NCI-H2171 treated with DMSO at 0.1 percent for 48 hours (cell line): ENCODE measurements at places on chromosomes 2 and 18.

GRCh38 chr2:28710545-28710944, 41.1 kb upstream of the PPP1CB start:
- no peak for DNase-seq

DNA sequence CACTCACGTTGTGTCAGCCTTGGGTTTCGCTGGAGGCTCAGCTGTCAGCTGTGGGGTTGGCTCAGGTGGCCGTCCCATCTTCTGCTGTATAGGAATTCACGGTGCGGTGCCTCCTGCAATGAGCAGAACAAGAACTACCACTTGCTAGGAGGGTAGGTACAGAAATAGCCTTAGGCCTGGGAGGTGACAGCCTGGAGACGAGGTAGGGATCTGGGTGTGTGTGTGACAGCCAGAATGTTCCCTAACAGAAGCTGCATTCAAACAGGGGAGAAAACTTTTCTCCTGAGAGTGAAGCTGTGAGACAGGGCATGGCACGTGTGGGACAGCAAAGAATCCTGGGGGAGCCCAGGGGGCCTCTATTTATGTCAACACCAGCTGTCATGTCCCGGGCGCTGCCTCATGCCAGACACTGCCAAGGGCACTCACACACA, 8.4 kb upstream of the MAL start:
- peak; percentile 35 for DNase-seq

- no peak for DNase-seq
These were observed 415.5 kb downstream of the CBLN2 start for GRCh38 chr18:72128649-72129048.

GRCh38 chr2:177772529-177772928, 300.0 kb downstream of the PDE11A start:
- DNase-seq, result peak; percentile 49

DNA sequence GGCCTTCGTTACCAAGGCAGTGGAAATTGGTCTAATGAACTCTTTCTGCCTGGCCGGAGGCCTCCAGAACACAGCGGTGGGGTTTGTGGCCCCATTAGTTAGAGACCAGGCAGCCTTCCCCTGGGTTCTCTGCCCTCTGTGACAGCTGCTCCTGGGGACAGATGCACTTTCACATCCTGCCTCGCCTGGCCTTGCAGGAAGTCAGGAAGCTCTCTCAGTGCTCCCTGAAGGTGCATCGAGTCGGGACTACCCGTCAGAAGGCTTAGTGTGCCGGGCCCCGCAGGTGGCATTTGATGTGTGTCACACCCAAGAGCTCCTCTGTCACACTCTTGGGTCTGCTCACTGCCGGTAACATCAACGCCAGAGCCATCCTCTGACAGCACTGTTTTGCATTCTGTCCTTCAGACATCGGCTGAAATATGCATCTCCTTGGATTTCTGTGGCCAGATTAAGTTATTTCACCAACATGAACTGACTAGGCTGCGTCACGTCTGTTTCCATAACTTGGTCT, 158.3 kb downstream of the LDLRAD4 start:
- no peak for DNase-seq

- DNase-seq, result no peak
These were observed 278.6 kb downstream of the SLC8A1 start for GRCh38 chr2:40173276-40173675.

GRCh38 chr2:11652553-11652952, 17.4 kb downstream of the NTSR2 start:
- no peak for DNase-seq

DNA sequence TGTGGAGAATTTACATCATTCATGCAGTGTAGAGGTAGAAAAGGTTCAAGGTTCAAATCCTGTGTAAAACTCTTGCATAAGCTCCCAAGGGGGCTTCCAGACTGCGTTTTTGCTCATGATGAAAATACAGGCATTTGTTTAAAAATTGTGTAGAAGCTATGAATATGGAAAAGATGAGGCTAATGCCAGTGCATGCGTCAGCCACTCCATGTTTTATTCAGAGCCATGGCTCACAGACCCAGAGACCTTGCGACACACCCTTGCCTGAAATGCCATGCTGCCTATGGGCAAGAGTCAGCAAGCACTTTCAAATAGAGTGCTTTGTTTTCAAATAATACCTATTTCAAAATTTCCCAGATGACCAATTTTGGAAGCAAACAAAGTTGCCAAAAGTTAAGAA, 262.3 kb downstream of the TRIB2 start:
- DNase-seq, result no peak

GRCh38 chr2:188068093-188068492, 223.6 kb upstream of the GULP1 start:
- DNase-seq, result no peak

DNA sequence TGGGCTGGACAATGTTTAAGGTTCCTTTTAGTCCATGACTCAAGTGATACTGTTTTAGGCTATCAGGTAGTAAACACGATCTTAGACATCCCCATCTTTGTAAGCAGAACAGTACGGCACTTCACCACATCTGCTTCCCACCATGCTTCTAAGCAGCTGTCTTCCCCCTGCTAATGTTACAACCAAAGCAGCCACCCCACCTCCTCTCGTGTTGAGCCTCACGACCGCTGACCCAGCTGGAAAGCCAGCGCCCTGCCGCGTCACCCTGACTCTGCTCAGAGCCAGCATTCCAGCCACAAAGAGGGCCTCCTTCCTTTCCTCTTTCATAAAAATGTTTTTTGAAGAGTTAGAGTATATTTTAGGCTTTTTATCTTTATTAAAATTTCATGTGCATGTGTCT, 9.4 kb downstream of the MTERF4 start:
- DNase-seq, result no peak

DNA sequence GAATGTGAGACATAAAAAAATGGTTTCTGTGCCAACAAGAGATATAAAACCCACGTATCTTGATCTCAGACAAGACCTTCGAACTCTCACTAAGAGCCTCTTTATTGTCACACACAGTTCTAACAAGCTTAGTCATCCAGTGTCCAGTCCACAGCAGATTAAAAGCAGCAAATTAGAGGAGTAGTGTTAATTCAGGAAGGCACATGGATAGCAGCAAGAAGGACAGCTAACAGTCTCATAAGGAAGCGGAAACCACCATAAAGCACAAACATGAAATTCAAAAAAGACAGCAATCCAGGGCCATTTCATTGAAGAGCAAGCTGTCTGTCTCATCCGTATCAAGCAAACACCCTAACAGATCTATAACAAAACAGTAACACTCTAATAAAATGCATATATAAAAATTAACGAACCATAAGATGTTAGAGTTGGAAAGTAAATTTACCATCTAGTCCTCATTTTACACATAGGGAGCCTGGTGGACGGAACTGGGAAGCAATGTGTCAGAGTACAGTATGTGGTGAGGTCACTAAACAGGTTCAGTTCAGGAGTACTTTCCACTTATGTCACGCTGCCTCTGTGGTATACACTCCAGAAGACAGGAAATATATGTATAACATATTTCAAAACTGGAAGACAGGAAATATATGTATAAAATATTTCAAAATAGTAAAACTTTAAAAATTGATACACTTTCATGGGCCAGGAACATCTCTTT, 18.3 kb downstream of the AAK1 start:
- DNase-seq, result no peak

DNA sequence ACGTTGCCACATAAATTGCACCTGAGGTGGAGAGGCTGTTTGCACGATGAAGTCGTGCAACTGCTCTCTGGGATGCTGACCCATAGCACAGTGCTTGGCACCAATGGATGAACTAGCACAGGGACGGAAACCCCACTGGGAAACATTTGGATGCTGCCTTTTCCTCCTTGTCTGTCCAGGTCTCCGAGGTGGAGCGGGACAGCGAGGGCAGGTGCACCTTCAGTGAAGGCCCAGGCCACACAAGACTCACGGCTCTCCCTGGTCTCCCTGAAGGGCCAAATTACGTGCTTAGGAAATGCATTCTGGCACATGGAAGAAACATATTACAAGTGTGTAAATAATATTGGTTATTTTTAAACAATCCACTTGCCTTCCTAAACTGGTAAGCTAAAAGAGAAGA, 70.3 kb downstream of the TPO start:
- no peak for DNase-seq
